NCI-H1417 (cell line): ENCODE measurements at places on chromosomes 1 and 21.

DNA sequence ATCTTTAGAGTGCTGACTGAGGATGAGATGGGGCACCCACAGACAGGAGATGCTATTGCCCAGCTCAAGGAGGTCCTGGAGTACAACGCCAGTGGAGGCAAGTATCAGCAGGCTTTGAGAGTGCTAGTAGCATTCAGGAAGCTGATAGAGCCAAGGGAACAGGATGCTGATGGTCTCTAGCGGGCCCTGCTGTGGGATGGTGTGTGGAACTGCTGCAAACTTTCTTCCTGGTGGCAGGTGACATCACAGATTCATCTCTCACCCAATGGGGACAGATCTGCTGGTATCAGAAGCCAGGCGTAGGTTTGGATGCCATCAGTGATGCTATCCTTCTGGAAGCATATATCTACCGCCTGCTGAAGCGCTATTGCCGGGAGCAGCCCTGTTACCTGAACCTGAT, 609.8 kb upstream of the NCAM2 start:
- no peak for DNase-seq

DNA sequence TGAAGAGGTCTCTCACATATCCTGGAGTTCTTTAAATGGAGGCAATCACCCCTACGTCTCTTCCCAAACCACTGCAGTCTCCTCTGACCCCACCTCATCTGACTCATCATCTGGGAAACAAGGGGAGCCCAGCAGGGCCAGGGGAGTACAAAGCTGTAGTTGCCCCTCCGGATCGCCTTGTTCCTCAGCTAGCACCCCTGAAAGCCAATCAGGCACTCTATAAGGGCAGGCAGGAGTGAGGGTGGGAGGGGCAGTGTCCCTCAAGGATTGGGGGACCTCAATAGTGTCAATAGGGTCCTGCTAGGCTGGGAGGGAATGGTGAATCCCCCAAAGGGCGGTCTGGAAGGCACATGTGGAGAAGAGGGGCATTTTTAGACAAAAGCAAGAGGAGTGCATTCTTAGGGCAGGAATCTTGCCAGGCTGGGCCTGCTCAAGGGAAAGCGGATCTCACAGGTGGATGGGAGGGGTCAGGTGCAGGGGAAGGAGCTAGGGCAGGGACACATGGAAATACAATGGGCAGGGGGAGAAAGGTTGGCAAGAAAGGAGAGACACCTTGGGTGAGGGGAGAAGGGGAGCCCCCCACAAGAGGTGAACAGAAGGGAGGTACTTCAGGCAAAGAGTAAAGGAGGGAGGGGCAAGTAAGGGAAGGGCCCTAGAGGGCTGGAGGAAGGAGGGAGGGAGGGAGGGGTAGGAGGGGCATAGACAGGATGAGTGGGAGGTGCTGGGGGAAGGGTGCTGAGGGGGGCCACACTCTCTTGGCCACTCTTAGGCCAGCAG, 5.8 kb downstream of the SHISA4 start:
- DNase-seq: no peak

- no peak for DNase-seq
These were observed 1.3 kb downstream of the TNNI3K start for GRCh38 chr1:74236440-74236839.

DNA sequence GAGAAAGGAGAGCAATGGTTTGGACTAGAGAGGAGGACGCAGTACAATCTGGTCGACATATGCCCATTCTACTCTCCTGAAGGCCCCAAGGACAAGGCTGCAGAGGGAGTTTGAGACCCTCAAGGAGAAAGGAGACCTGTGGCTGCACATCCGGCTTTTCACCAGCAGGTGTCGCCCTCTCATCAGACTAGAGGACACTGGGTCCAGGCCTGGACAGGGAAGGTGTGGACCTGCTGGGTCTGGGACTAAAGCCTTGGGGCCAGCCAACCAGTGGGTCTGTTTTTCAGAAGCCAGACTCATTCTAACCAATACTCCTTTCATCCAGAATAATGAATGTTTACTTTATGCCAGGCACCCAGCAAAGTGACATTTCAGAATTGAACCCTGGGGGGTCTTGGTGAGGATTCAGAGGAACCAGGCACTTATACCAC, 5.0 kb downstream of the SRARP start:
- DNase-seq: peak; percentile 87

- DNase-seq: no peak
These were observed 329.1 kb upstream of the VAMP3 start for GRCh38 chr1:7442036-7442435.

DNA sequence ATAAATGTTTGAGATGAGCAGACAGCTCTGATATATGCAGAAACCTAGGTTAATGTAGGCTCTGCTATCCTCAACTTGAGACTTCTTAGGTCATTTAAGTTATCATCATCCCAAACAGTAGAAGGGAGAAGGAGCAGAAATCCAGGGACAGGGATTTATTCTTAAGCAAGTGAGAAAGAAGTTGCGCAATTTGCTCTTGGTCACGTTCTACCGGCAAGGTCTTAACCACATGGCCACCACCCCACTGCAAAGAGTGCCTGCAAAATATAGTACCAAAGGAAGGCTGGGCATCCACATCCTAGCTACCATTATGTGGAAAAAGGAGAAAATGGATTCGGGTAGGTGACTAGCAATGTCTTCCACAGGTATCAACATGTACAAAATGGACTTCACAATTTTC, 25.2 kb downstream of the CRNN start:
- no peak for DNase-seq

DNA sequence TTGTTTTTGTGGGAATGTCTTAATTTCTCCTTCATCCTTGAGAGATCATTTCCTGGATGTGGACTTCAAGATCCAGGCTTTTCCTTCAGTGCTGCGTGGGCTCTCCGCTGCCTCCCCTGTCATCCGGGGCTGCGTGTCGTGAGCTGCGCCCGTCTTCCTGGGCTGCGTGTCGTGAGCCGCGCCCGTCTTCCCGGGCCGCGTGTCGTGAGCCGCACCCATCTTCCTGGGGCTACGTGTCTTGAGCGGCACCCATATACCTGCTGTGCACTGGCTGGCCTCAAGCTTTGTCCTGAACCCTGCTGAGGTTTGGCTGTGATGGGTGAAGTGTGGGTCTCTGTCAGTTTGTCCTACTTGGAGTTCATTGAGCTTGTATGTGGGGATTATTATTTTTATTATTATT, 55.1 kb downstream of the PCNT start:
- DNase-seq: no peak

- no peak for DNase-seq
These were observed 13.8 kb downstream of the PIP5K1A start for GRCh38 chr1:151211972-151212705.

GRCh38 chr1:33133478-33134105, 48.3 kb downstream of the TRIM62 start:
- no peak for DNase-seq

- no peak for DNase-seq
These were observed 2.1 kb upstream of the FTCD start for GRCh38 chr21:46157396-46157986.

DNA sequence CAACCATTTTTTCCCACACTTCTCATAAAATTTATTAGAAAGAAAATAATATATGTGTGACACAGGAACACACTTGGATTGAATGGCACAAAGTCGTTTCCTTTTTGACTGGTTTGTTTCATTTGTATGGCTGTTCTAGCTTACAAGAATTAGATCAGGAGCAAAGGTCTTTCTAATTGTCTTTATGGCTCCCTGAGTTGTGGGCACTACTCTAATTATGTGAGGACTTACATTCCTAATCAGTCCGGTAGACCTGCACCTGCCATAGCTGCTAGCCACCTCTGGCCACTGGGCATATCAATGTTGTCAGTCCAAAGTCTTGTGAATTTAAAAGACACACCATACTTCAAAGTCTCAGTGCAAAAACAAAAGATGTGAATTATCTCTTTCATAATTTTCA, 346.7 kb downstream of the NTNG1 start:
- DNase-seq: no peak

DNA sequence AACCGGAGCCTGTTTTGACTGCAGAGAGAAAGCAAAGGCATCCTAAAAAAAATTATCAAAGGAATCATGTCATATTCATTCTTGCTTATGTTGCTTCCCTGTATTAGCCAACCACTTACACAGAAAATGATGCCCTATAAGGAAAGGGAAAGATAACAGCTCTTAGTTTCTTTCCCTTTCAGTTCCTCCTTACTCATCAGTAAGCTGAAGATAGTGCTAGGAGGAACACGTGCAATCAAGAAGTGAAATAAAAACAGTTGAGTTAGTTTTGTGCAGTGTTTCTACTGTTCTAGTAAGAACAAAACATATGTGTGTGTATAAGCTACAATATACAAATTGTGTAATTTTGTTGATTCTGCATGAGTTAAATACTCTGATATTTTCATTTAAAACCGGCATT, 45.3 kb upstream of the MTF2 start:
- no peak for DNase-seq

- no peak for DNase-seq
These were observed 777 bp downstream of the LRRC41 start for GRCh38 chr1:46302641-46303037.

DNA sequence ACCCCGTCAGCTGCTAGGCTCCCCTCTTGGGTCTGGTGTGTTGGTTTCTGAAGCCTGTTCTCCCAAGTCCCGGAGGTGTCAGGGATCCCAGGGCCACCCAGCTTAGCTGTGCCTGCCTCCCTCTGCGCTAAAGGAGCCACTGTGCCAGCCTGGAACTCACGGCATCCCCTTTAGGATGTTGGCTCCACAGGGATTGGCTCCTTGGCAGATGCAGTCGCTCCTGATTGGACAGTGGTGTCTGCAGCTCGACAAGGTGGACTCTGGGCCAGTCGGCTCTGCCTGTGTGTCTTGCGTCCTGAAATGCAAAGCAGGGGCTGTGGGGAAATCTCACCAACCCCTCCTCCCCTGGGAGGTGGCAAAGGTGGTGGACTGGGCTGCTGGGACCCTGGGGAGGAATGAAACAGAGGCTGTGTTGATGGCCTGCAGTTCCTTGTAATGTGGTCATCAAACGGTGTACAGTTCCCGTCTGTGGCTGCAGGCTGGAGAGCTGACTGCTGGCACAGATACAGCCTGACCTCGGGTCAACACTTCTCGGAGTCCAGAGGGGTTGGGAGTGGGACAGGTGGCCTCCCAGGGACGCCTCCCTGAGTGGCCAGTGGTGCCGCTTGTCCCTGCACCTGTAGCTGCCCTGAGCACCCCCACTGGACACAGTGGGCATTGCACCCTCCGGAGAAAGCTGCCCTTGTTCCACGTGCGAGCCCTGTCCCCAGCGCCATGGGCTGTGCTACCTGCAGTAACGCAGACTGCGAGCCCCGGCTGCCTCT, 11.5 kb upstream of the KCNAB2 start:
- DNase-seq: peak; percentile 73

DNA sequence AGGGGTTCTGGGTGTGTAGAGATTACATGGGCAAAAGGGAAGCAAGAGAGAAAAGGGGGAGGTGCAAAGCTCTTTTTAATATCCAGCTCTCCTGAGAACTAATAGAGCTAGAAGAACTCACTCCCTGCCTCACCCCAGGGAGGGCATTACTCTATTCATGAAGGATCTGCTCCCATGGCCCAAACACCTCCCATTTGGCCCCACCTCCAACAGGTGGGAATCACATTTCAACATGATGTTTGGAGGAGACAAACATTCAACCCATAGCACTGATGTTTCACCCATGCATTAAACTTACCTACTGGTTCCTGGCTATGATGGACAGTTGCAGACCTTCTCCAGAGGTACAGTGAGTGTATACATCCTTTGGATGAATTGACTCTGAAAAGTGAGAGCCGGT, 7.3 kb upstream of the JUN start:
- no peak for DNase-seq

- peak; percentile 59 for DNase-seq
These were observed 159.1 kb upstream of the KCNK2 start for GRCh38 chr1:214923278-214923915.

DNA sequence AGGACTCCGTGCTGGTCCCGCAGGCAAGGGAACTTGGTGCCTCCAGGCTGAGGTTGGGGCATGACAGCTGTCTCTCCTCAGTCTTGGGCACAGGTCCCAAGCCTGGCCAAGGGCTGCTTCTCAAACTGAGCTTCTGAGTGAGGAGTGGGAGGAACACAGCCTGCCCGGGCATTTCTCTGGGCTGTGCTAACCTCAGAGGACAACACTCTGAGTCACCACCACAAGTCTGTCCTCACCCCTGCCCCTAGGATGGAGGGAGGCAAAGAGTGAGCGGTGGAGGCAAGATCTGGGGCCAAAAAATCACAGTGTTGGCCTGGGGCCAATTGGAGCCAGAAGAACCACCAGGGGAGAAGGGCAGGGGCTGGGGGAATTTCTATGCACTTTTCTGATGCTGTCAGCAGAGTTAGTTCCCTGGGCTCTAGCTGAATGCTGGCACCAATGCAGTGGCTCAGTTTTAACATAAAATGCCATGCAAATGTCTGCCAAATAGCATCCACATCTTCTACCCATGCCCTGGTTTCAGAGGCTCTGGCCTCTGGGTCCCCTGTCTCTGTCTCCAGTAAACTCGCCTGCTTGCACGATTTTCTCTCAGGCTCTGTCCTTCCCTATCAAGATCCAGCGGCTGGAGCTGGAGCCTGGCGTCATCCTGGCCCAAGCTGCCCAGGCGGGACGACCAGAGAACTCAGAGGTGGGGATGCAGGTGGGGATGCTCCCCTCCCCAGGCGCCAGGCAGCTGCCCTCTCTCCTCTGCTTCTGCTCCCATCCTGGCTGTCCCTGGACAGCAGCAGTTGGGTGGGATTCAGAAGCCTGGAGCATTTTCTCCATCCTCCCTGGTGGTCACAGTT, 11.0 kb upstream of the CDK18 start:
- no peak for DNase-seq

GRCh38 chr21:33374450-33375096, 28.6 kb upstream of the IFNGR2 start:
- peak; percentile 27 for DNase-seq

DNA sequence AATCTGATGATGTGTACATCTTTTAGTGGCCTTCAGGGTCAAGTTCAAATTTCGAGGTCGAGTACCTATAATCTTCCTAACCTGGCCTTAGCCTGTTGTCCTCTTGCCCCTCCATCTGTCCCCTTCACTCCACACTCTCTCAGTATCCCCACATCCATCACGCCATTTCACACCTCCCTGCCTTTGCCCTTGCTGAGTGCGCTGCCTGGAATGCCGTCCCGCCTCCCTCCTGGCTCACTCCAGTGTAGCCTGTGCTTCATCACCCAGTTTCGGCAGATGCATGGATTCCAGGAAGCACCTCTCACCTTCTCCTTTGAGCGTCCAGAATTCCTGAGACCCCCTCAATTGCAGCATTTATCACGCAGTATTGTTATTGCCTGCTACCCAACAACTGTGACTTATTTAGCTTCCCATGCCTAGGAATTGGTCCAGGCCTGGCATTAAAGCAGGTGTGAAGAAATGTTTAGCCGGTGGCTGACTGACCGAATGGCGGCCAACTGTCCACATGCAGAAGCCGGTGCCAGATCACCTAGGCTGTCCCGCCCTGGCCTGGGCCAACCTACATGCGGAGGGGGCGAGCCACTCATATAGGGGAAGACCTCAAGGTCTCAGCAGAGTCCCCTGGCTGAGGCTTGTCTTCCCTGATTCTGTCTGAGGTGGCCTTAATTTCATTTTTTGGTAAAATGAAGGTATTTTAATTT, 34.5 kb downstream of the MYOM3 start:
- no peak for DNase-seq

GRCh38 chr1:79982211-79982610, 975.7 kb upstream of the ADGRL4 start:
- no peak for DNase-seq
